Metanephros (tissue), 2 donors: ENCODE measurements at places on chromosomes 5 and 9. TPM values are rescaled to one million over a fixed set of nuclear protein-coding genes. Genes with fewer than 3 reads are reported as not detected.

Gene OR13C3
- not detected for total RNA-seq

Gene PCDHB14
- 8.6 TPM for total RNA-seq

Gene CD180
- 1.4 TPM for total RNA-seq

Gene LECT2
- not detected for total RNA-seq

Gene NKD2
- 36.5 TPM for total RNA-seq

Gene XPA
- total RNA-seq: 15.6 TPM

Gene TMEFF1
- 9.9 TPM for total RNA-seq
